Activated CD4-positive, alpha-beta T cell treated with anti-CD3 and anti-CD28 coated beads for 24 hours (primary cell): ENCODE measurements at places on chromosomes 7 and 10.

DNA sequence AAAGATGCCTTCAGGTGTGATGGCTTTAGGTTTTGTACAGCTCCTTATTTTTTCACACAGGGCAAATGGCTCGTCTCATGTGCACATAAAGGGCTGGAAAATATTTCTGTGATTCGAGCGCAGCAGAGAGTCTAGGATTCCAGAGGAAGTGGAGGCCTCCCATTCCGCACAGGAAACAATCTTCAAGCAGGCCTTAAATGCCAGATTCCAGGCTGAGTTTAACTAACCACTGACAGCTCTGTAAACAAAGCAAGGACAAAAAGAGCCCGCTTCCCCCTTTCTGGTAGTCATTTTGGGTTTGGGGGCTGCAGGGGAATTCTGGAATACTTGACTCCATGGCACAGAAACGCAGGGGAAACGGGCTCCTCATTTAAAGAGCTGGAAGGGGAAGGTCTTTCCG lies 87.2 kb downstream of the CALD1 start:
- DNase-seq: no peak

DNA sequence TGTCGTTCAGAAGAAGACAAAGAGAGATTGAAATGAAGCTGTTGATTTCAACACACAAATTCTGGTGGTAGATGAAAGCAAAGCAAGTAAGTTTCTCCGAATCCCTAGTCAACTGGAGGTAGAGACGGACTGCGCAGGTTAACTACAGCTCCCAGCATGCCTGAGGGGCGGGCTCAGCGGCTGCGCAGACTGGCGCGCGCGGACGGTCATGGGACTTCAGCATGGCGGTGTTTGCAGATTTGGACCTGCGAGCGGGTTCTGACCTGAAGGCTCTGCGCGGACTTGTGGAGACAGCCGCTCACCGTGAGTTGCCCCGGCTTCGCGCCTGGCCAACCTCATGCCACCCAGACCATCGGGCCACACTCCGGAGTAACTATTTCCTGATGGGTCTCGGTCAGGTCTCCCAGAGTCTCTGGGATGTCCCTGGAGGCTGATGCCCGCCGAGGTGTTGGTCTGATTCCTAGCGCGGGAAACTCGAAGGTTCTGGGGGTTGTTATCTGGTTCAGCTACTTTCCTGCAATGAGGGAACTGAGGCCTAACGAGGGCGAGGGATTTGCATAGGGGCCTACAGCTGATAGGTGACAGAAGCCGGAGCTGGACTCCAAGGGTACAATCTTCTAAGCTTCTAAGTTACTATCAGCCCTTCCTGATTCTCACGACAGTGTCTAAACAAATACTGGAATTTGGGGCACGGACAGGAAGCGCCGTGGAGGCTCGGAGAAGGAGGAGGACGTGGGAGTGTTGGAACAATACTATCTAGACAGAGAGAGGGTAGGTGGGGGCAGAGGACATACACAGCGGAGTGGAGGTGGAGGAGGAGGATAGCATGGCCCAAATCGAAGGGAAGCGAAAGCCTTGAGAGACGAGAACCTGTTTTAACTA lies at the start of gene RPP30:
TSS of gene RPP30 (plus strand) at position 209 of the 882 bp plus-strand sequence. CDS start at position 222, 13 bp downstream.
- peak; percentile 72 for DNase-seq

- no peak for DNase-seq
Observed at GRCh38 chr10:132975831-132976682, 33.7 kb upstream of the CFAP46 start.

DNA sequence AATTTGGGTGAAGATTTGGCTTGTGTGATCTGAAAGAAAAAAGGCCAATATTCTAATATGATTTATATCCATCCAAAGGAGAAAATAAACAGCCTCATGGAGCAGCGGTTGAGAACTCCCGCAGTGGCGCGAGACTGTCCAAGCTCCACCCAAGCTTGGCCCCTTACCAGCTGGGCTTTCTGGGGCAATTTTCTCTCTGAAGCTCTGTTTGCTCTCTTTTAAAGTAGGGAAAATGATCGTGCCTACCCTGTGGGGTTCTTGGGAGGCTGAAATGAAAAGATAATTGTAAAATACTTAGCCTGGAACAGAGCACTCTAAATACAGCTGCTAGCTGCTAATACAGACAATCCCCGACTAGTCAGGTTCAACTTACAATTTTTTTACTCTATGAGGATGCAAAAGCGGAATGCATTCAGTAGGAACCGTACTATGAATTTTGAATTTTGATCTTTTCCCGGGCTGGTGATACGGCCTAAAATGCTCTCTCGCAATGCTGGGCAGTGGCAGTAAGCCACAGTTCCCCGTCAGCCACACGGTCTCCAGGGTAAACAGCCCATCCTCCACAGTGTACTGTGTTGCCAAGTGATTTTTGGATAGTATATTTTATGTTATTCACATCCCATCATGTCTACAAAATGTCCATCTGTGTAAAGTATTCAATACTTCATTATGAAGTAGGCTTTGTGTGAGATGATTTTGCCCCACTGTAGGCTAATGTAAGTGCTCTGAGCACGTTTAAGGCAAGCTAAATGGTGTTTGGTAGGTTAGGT lies 137.7 kb downstream of the CHN2 start:
- DNase-seq: no peak

- no peak for DNase-seq
Observed at GRCh38 chr10:26857991-26858706, 2.6 kb downstream of the ABI1 start.

DNA sequence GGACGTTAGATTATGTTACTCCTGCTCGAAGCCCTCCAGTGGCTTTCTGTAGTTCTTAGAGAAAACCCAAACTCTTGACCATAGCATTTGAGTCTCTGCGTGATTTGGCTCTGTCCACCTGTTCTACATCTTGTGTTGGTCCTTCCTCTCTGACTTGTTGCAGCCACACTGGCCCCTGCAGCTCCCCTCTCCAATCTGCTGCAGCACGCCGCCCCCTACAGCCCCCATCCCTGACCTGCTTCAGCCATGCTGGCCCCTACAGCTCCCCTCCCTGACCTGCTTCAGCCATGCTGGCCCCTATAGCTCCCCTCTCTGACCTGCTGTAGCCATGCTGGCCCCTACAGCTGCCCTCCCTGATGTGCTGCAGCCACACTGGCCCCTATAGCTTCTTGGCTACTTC lies 29.2 kb downstream of the TRRAP start:
- DNase-seq: no peak

GRCh38 chr7:36312064-36312914 lies 77.4 kb upstream of the ANLN start:
- no peak for DNase-seq

GRCh38 chr10:326894-327635 lies 191.8 kb downstream of the ZMYND11 start:
- DNase-seq: no peak

GRCh38 chr7:22267930-22268615 lies 88.9 kb downstream of the RAPGEF5 start:
- no peak for DNase-seq

DNA sequence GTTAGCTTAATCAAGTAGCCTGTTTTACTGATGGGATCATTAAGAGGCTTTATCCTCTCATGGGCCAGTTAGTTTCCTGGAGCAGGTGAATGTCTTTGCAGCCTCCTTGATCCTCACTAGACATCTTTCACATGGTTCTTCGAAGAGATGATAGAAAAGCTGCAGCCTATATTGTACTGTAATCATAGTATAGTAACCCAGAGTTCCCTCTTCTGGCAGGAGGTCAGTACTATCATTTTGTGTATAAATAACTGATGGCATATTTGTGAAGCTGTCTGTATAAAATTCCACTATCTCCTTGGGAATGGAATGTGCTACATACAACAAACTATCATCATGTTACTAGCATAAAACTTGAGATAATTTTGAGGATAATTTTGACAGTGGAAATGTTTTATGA lies 123.8 kb upstream of the PRPS1L1 start:
- DNase-seq: no peak

DNA sequence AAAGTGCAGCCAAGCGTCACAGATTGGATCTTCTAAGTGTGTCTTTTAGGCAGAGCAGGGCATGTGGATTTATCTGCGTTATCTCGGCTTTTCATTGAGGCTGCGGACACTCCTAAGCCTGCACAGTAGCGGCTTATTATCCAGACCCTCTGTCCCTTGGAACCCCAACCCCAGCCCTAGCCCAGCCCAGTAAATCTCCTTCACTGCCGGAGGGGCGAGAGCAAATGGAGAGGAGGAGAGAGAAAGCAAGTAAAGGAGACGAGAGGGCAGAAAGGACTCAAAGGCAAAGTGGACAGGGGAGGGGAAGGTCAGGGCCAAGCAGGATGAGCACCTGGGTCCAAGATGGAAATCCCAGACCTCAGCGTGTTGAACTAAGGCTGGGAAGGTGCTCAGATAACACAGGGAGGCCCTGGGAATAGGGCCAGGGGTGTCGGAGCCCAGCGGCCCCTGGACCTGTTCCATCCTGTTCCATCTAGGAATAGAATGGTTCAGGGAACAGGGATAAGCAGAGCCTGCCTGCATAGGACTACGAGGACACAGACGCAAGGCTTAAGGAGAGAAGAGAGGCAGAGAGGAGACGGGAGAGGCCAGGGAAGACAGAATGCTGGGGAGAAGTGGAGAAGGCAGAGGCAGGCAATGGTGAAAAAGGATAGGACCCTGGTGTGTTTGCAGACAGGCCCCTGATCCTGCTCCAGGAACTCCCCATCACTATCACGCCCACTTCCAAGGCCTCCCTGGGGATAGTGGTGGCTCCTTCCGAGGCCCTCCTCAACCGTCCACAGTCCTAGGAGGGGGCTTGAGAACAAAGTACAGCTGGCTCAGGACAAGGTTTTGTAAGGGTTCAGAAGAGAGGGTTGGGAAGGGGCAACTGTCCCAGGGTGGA lies 99.6 kb downstream of the CHST15 start:
- no peak for DNase-seq

GRCh38 chr10:133245439-133246235 lies 8.0 kb downstream of the VENTX start:
- DNase-seq: no peak

- DNase-seq: no peak
Observed at GRCh38 chr7:116315803-116316202, 105.5 kb downstream of the TES start.

DNA sequence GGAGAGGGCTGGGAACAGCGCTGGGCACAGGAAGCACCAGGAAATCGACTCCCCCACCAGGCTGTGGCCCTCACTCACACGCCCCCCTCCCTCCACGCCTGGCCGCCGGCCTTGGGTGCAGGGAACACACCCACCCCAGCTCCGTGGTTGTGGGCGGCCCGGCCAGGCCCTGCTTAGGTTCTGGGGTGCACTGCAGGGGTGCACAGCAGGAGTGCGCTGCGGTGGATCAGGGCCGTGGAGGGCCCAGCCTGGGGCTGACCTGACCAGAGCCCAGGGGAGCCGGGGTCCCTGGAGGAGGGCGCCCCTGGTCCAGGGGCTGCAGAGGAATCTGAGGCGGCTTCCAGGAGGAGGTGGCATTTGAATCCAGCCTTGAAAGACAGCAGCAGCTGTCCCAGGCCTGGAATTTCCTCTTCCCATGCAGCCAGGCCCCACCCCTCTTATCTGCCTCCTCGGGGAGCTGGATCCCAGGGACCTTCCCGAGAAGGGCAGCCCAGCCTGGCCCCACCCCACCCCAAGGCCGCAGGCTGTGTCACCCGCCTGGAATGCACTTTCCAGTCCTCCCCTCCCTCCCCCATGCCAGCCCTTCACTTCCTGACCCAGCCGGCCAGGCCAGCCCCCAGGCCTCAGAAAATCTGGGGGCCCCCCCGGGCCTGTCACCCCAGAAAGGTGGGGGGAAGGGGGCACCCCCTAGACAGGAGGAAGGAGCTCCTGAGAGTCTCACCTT lies 18.4 kb upstream of the PDGFA start:
- no peak for DNase-seq

- DNase-seq: no peak
Observed at GRCh38 chr10:10644008-10644646, 373.5 kb upstream of the CELF2 start.

GRCh38 chr10:116880716-116881482 lies 31.6 kb downstream of the ENO4 start:
- DNase-seq: no peak

DNA sequence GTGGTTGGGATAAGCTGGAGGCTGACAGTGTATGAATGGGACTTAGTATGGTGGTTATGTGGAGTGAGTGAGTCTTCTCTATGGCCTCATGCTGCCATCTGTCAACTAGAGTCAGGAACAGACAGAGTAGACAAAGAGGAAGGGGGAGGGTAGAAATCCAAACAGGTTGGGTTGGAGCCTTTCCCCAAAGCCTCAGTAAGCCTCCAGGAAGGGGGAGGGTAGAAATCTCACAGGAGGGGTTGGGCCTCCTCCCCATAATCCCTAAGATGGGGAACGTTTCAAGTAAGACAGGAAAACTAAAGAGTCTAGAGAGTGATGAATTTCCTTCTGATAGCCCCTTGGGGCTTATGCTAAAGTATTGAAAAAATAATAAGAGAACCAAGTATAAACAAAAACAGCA lies 2.0 kb upstream of the AKR1B15 start:
- no peak for DNase-seq

DNA sequence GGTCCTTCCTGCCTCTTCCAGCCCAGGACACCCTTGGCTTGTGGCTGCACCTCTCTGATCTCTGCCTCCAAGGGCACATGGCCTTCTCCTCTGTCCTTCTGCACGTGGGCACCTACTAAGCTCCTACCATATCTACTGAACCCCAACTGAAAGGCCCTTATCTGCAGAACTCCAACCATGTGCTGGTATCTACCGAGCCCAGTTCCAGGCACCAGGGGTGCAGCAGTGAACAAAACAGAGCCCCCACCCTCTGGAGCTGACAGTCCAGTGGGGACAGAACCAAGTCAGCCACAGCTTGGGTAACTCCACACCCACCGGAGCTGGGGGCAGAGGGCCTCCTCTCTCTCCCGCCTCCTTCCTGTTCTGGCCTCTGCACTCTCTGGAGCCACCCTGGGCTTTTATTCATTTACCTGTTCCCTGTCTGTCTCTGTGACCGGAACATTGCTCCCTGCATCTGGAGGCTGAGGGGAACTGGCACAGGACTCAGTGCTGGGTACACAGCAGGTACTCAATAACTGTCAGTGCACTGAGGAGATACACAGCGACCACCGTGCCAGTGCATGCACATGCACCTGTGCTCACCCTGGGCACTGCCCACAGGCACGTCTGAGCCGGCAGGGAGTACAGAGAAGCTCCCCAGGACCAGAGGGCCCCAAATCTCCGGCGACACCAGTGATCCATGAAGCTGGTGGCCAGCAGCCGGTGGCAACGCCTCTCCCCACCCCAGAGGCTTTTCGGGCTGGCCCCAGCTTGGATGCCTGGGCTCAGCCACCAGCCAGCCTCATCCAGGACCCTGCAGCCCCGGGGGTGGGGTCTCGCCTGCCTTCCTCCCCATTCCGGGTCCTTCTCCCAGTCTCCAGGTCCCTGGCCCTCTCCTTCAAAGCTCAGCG lies 2.0 kb downstream of the MICALL2 start:
- DNase-seq: no peak

DNA sequence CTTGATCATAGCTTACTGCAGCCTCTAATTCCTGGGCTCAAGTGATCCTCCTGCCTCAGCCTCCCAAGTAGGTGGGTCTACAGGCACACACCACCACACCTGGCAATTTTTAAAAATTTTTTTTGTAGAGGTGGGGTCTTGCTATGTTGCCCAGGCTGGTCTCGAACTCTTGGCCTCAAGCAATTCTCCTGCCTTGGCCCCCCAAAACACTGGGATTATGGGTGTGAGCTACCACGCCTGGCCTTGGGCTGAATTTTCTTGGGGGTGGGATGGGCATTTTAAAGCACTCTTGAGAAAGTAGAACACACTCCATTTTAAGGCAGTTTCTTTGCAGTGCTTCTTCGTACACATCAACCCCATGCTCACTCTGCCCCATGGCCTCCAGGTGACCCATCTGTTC lies 28.7 kb downstream of the TBXAS1 start:
- no peak for DNase-seq
